ENCODE measurements at places on chromosomes 2 and 18.

GRCh38 chr2:44774826-44775492, 166.5 kb upstream of the SIX3 start:
- no peak for DNase-seq

GRCh38 chr2:24238158-24238557, 63.3 kb downstream of the FAM228A start:
- DNase-seq = no peak

GRCh38 chr2:30915486-30915885, 108.2 kb upstream of the CAPN13 start:
- no peak for DNase-seq

GRCh38 chr18:62200121-62200914, 13.3 kb downstream of the RELCH start:
- DNase-seq = no peak

GRCh38 chr2:60811491-60812375, 55.7 kb downstream of the PAPOLG start:
- DNase-seq = no peak

GRCh38 chr2:149143734-149144133, 105.2 kb downstream of the LYPD6B start:
- DNase-seq = no peak

DNA sequence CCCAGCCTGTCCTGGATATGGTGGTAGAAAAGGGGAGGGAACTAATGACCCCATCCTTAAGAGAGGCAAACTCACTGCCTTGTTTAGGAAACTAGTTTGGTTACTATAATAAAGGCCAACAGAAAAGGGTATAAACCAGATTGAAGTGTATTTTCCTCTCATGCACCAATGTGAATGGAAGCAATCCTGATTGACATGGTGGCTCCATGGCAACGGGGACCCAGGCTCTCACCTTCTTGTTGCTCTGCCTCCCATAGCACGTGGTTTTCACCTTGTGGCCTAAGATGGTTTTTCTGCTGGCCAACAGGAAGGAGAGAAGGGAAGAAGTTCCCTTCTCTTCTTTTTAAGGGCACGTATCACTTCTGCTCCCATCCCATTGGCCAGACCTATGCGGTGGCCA, 67.3 kb upstream of the NRP2 start:
- no peak for DNase-seq

DNA sequence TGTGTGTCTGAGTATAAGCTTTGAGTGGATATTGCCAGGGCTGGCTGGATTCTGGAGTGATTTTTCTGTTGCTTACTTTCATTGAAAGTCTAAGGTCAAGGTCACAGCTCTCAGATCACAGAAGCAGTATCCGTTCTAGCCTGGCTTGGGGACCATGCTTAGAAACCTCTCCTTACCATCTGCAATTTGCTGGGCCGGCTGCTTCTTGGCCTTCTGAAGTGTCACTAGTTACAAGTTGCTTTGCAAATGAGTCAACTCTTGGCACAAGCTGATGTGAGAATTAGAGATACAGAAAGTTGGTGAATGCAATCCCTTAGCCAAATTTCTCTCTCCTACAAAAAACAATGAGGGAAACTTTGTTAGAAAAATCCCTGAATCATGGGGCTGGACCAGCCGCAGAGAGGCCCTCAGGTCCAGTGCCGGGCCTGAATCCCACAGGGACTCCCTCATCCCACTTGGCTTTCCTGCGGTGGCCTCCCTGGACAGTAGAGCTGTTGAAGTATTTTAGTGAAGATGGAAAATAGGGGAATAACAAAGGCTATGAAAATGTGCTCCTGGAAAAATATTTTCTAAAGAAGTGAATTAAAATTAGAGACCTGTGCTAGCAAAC, 92.7 kb upstream of the CNGA3 start:
- peak; percentile 1 for DNase-seq

DNA sequence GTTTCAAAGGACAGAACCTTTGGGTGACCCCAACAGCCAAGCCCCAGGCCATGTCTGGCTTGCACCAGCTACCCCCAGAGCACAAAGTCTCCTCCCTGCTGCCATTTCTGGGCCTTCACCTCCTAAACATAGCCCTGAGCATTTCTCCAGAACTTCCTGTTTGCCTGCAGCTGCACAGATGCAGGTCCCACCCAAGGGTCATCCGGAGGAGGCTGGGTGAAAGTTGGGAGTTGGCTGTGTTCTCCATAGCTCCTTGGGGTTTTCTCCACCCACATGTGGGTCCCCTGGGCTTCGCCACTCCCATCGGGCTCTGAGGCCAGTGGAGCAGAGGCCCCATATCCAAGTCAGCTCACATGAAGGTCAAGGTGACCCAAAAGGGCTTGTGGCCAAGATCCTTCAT, 4.3 kb downstream of the TNP1 start:
- no peak for DNase-seq

DNA sequence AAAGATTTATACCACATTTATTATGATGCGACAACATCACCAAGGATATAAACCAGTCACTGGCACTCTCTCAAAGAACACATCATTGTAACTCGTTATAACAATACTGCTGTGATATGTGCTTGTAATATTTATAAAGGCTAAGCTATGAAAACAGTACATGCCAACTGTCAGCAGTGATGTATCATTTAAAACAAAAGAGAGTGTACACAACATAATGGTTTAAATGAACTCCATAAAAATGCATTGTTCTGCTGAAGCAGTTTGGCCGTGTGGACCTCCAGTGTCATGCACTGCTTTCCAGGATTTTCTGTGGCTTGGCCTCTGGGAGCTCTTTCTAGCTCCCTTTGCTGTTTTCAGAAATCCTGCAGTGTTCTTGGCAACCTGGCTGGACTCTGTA, 215.6 kb downstream of the MTX2 start:
- no peak for DNase-seq

GRCh38 chr2:136874258-136874657, 108.9 kb downstream of the THSD7B start:
- DNase-seq = no peak

DNA sequence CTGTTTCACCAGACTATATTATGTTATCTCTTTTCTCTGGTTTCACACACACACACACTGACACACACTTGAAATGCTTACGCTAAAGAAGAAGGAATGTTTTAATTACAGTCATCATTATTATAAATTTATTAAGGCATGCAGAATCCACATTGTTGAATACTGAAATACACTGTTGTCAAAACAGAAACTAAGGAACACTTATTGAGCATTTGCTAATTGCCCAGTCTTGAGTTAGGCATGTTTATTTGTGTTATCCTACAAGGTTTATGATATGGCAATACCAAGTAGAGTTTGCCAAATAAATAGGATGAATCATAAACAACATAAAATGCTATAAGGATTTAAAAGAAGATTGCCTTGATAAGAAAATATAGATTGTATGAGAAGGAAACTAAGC, 917.0 kb upstream of the PIK3C3 start:
- no peak for DNase-seq

DNA sequence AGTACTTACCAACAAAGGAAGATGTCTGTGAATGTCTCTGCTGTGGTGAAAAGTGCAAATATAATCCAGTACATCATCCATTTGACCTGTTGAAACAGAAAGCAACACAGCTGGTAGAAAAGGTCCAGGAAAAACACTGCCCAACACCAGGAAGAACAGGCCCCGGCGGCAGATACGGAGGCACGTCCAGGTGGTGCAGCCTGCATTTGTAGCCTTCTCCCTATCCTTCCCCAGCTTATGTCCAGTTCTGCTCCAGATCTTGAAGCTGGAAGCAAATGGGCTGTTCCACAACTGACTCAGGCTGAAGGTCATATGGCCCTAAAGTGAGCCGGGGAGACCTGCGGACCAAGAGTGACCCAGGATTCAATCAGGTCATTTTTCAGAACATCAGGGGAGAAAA, 64.7 kb downstream of the MRPL35 start:
- DNase-seq = no peak

- DNase-seq = no peak
Measured at GRCh38 chr2:237156857-237157779, 71.4 kb downstream of the COPS8 start.

DNA sequence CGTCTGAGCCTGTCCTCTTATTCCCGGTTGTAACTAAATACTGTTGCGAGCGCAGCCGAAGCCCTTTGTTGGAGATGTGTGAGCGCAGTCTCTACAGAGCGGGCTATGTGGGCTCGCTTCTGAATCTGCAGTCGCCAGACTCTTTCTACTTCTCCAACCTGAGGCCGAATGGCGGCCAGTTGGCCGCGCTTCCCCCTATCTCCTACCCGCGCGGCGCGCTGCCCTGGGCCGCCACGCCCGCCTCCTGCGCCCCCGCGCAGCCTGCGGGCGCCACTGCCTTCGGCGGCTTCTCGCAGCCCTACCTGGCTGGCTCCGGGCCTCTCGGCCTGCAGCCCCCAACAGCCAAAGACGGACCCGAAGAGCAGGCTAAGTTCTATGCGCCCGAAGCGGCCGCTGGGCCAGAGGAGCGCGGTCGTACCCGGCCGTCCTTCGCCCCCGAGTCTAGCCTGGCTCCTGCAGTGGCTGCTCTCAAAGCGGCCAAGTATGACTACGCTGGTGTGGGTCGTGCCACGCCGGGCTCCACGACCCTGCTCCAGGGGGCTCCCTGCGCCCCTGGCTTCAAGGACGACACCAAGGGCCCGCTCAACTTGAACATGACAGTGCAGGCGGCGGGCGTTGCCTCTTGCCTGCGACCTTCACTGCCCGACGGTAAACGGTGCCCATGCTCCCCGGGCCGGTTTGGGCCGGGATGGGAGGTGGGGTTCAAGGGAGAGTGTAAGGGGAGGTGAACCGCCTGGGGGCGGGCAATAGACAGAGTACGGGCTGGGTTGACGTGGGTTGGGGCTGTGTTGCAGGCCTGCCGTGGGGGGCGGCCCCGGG, at the start of gene HOXD12:
Gene HOXD12, plus strand, starts transcription at position 68 of the 819 bp plus-strand sequence. Its CDS starts 7 bp downstream, at position 75.
- DNase-seq = no peak

DNA sequence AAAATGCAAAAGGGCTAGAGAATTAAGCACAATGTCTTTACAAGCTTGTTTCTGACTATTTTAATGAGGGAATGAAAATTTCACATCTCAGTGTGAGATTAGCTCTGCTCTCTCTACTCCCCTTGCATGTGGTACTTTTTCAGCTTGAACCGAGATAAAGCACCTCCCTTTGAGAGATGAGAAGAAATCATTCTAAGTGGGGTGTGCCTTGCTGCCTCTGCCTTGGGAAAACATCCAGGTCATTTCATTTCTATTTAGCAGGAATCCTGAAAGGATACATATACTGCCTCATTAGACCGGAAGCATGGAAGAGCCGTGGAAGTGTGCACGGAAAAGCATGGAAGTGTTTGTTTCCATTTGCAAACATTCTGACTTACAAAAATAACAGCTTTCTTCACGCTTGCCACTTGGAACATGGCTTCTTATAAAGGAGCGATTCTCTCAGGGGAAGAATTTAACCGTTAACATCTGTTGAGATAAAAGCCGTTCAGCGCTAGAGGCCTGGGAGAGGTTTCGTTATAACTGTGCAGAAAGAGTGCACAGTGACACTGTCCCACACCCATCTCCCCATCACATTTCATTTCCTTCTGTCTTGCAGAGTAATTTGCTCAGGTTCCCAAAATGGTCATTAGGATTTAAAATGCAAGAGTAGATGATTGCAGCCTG, 16.7 kb downstream of the NOSTRIN start:
- DNase-seq = no peak

- no peak for DNase-seq
Measured at GRCh38 chr2:188956961-188957360, 17.2 kb upstream of the COL3A1 start.

DNA sequence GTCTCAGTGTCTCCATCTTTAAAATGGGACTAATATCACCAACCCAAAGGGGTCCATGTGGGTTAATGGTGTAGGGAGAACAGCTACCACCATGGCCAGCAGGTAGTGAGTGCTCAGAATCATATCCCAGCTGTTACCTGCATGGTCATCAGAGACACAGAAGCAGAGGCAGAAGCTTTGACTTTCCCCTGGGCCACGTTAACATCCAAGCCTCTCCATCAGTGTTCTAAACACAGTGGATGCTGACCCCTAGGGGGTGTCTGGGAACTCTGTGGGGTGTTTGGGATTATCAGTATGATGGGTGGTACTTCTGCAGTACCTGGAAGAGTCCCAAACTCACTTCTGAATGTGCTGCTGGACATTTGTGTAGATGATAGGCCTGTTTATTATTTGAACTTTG, 93.6 kb downstream of the GYPC start:
- DNase-seq = no peak

DNA sequence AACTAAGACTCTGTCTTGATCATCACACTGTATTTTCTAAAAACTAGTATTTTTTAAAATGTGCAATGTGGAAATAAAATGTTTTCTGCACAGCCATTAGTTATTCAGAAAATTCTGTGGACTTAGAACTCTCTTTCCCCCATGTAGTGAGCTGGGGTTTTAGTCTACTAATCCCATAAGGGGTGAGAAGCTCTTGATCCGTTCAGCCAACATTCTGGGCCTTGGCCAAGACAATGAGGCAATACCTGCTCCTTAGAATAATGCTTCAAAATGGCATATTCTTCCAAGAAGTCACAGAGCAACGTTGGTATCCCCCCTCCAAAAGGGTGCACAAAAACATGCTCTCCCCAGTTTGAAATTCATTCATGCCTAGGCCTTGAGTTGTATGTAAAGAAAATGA, 4.0 kb downstream of the REEP1 start:
- DNase-seq = no peak

Measured in skeletal muscle cell (primary cell).